Activated CD8-positive, alpha-beta T cell treated with anti-CD3 and anti-CD28 coated beads, Interleukin-2, amount 10 ng/mL, durations not matched to agents 7 days and 5 days (primary cell): ENCODE measurements at places on chromosomes 5 and 9. TPM values are rescaled to one million over a fixed set of nuclear protein-coding genes. Genes with fewer than 3 reads are reported as not detected.

DNA sequence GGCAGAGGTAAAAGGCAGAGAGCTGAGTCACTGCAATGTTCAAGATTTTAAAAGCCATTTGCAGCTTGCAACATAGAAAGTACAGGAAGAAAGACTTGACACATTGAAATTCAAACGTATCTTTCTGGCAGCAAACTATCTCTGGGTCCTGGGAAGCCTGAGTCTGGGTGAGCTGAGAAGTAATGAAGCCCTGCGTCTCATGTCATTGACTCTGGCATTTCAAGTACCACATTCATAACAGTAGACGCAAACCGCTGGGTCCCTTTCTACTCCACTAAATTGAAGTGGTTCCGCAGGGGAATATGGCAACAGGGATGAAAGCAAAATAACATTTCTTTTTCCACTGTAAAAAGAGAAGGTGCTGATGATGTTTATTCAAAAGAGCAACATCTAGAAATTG, 694.3 kb downstream of the BRINP1 start:
- H3K27me3 ChIP-seq = no peaks in the 10 kb centered on the region
- H3K4me3 ChIP-seq = no peak overlapping the region
- H3K36me3 ChIP-seq = no peaks in the 10 kb centered on the region

DNA sequence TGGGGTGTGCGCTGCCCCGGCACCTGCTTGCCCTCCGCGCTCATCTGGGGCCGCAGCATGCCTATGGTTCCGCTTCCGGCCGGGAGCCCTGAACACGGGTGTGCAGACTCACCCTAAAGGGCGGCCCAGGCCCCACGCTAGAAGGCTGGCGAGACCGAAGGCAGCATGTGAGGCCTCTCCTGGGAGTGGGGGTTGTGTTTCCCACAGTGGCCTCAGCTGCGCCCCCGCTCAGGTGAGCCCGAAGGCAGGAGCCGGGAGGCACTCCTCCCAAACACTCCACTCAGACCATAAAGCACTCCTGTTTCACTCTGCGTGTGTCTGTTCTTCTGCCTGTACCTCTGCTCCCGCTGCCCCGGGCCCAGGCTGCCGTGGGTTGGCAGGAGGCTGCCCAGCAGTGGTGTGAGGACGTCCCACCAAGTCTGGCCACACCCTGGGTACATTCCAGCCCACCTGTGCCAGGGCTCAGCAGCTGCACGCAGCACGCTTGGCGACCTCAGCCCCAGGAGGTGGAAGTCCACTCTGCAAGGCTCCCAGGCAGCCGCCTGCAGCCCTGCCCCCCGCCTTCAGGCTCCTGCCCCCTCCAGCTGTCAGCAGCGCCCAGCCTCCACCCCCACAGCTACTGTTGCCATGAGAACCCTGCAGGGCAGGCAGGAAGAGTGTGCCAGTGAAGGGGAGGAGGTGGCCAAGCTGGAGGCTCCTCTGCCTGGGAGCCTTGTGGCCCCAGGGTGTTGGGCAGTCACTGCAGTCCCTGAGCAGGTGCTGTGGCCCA, 1.2 kb upstream of the AJM1 start:
- no peak for DNase-seq
- H3K36me3 ChIP-seq = peaks cover 11% of the 10 kb centered on the region
- peaks cover 13% of the 10 kb centered on the region for H3K4me1 ChIP-seq
- H3K4me3 ChIP-seq = no peak overlapping the region

- DNase-seq = no peak
- no peak overlapping the region for H3K4me3 ChIP-seq
- H3K27ac ChIP-seq = no peak overlapping the region
- H3K36me3 ChIP-seq = no peaks in the 10 kb centered on the region
- no peaks in the 10 kb centered on the region for H3K27me3 ChIP-seq
Observed at GRCh38 chr5:143440448-143441115, 37.1 kb upstream of the NR3C1 start.

DNA sequence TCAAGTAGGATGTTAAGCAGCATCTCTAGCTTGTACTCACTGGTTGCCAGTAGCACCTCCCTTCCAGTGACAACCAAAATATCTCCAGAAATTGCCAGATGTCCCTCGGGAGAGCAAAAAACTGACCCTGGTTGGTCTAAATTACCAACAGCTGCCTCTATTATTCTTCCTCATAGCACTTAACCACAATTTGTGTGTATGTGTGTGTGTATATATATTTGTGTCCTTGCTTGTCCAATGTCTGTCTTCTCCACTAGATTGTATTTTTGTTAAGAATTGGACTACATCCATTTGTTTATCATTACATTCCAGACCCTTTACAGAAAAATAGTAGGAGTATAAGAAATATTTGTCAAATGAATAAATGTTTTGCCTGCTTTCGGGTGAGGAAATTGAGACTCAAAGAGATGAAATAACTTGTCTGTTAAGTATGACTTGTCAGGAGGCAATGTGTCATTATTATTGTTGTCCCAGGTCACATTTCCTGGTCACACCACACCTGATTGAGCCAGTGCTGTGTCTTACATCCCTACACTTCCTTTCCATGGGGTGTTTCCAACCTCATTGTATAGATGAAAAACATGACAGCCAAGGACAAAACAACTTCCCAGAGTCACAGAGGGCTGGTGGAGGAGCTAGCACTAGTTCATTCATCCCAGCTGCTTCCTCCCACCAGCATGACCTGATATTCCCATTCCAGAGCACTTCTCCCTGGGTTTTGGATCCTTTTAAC, 11.4 kb upstream of the GRPEL2 start:
- H3K27ac ChIP-seq = no peak overlapping the region
- no peaks in the 10 kb centered on the region for H3K36me3 ChIP-seq
- H3K27me3 ChIP-seq = peaks cover 4% of the 10 kb centered on the region
- no peaks in the 10 kb centered on the region for H3K4me1 ChIP-seq

Gene IFNB1
- not detected for total RNA-seq

Gene CREBRF
- total RNA-seq = 10.0 TPM

Gene OTP
- not detected for total RNA-seq

Gene CAVIN4
- 0.16 TPM for total RNA-seq
